ENCODE measurements at places on chromosomes 7 and 10.

DNA sequence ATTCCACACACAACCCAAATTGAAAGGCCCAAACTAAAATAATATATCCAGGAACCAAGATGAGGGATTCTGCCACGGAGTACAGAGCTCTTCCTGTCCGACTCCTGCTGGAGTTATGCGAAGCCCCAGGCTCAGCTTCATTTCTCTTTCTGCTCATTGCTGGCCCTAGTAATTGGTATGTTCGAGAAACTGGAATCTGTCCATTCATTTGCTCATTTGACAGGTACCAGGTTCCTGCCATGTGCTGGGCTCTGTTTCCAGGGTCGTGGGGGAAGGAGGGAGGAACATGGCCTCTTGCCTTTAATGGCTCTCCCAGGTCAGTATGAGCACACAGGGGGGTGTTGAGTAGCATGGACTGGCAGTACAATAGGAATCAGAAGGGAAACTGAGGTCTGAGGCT, 179.2 kb upstream of the SHH start:
- DNase-seq = no peak

DNA sequence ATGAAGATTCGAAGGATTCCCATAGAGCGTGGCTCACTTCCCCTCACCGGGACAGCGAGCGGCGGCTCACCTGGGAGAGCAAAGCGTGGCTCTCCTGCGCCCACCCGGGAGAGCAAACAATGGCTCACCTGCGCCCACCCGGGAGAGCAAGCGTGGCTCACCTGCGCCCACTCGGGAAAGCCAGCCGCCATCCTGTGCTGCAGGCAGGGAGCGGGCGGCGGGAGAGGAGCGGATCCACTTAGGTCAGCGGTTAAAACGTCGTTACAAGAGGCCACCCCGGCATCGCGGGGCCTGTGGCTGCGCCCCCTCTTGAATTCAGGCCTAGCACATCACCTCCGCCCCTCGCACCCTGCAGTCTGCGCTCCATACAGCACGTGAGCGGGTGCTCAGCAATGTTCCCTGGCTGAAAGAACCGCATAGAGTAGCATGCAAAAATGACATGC, 461 bp upstream of the FIGNL1 start:
- DNase-seq = no peak

DNA sequence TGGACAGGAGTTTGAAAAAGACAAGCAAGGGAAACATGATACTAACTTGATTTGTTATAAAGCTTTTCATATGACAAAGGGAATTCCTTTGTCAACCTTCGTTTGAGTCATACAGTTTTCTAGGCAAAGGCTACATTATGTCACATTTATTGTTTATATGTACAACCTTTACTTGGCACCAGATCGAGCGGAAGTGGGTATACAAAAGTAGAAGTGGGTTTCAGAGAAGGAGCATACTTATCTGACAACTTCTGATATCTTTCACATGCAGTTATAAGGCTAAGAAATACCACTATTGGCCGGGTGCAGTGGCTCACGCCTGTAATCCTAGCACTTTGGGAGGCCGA, 11.0 kb downstream of the STMP1 start:
- no peak for DNase-seq

- DNase-seq = no peak
These were observed at the start of gene OPALIN for GRCh38 chr10:96358851-96359540. OPALIN (minus strand) TSS chr10:96359002; CDS start chr10:96358896, 106 bp downstream.
